ENCODE measurements at places on chromosomes 12 and 14.

DNA sequence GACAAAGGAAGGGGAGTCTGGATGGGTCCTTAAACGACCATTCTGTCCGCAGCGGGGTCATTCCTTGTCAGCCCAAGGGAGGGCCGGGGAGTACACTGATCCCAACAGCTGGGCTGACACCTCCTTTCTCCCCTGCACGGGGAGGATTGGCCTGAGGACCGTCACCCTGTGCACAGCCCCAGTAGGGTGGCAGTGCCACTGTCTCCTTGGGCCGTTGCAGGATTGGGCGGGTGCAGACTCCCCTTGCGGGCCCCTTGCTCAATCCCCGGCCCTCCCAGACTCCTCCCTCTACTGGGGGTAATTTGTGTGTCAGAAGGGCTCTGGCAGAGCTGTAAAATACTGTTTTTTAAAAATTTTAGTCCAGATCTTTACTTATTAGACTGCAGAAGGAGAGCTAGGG is 12.6 kb upstream of the AMN start:
- DNase-seq, result no peak

DNA sequence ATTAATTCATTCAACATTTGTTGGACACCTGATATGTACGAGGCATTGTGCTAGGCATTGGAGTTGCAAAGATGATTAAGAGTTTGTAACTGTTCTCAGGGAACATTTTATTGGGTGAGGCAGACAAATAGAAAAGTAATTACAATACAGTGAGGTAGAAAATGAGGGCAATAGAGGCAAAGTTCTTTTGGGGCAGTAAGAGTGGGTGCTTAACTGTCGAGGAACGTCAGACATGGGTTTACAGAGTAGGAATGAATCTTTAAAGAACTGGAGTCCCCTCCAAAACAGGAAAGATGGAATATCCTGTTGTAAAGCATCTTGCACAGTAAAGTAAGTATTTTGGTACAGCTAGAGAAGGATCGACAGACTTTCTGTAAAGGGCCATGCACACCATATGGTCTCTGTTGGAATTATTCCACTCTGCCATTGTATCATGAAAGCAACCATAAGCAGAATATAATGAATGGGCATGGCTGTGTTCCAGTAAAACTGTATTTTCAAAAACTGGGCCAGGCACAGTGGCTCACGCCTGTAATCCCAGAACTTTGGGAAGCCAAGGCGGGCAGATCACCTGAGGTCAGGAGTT is 9.1 kb downstream of the CREBL2 start:
- no peak for DNase-seq

GRCh38 chr12:111993292-111994150 is 19.4 kb downstream of the TMEM116 start:
- no peak for DNase-seq

- DNase-seq, result no peak
Observed at GRCh38 chr14:24392325-24393091, 6.3 kb upstream of the NYNRIN start.

DNA sequence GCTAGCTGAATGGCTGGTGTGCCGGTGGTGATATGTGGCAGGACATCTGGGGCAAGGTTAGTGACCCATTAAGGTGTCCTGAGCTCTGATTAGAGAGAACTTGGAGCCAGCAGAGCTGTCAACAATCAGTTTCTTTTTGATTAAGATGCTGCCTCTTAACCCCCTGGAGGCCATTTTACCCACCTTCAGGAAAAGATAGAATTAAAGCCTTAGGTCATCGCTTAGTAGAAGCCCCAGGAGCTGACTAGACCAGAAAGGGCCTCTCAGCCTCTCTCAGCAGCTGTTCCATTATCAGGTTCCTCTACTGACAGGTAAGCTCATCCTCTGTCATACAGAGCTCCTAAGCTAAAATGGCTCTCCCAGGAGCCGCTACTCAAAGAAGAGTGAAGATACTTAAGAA is 339.0 kb downstream of the FUT8 start:
- DNase-seq, result no peak

GRCh38 chr12:47397664-47398281 is 308.1 kb downstream of the RPAP3 start:
- DNase-seq, result no peak

- DNase-seq, result no peak
Observed at GRCh38 chr12:72839696-72840095, 567.5 kb downstream of the TRHDE start.

DNA sequence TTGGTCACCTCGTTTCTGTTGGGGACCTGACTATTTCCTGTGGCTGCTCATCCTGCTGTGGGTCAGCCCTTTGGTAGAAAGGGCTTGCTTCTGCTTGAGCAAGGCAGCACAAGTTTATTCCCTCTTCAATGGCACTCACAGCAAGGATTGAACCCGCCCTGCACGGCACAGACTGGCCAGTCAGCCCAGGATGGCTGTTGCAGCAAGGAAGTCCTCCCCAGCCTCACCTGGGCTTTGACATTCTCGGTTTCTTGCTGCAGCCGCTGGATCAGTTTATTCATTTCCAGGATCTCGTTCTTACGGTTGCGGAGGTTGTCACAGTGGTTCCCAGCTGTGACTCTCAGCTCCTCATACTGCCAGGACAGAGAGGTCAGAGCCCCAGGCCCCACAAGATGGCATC is 9.5 kb downstream of the KRT82 start:
- DNase-seq, result no peak

DNA sequence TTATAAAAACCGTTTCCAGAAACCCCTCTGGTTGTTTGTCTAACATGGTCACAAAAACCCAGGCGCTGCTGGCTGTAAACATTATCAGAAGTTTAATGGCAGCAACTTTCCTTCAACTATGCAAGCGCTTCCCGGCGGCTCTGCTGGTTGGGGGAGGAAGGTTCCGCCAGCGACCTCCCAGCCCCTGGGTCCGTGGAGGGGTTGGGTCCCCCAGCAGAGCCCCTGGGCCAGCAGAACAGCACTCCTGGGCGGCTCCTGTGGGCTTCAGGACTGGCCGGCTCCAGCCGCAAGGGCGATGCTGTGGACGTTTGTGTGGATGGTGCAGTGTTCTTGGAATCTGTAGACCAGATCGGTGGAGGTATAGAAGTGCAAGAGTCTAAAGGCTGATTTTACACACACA is 26.0 kb downstream of the LRCOL1 start:
- DNase-seq, result no peak

- DNase-seq, result no peak
Observed at GRCh38 chr14:71716041-71716772, 216.0 kb upstream of the RGS6 start.
